ENCODE measurements at places on chromosomes 4 and X. TPM values are rescaled to one million over a fixed set of nuclear protein-coding genes. Genes with fewer than 3 reads are reported as not detected.

- DNase-seq = no peak
Observed at GRCh38 chrX:13015536-13016236, 28.7 kb downstream of the FAM9C start.

GRCh38 chrX:135420831-135421230 lies 913 bp upstream of the SMIM10L2A start:
- DNase-seq = no peak

DNA sequence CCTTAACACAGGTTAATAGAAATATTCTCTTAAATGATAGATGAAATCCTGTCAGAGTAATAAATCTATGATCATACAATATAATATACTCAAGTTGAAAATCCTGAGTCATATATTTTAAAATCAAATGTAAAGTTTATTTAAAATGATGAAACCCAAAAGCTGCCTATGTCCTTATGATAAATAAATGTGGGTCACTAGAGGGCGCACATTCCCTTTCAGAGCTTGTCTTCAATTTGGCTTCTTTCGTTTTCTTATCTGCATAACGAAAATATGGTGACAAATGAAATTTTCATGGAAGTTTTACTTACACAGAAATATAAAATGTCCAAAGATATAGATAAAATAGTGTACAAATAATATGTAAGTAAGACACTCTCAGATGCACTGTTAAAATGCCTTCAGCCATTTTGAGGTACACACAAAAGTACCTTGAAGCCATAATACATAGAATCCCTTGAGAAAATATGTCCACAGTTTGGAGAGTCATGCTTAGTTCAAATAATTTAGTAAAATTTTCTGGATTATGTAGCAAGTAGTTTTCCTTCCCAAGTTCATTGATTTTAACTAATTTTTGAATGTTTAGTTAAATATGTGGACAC lies 680.4 kb downstream of the DMD start:
- DNase-seq = no peak

PNPLA4 gene
- total RNA-seq = 7.3 TPM

NAP1L2 gene
- total RNA-seq = 7.2 TPM

HTN3 gene
- not detected for total RNA-seq

GRCh38 chr4:108135549-108136209 lies 33.1 kb downstream of the LEF1 start:
- DNase-seq = no peak

- DNase-seq = no peak
Observed at GRCh38 chrX:71453056-71453455, 79.8 kb upstream of the OGT start.

- no peak for DNase-seq
Observed at GRCh38 chr4:188307591-188307990, 168.3 kb downstream of the TRIML1 start.

DNA sequence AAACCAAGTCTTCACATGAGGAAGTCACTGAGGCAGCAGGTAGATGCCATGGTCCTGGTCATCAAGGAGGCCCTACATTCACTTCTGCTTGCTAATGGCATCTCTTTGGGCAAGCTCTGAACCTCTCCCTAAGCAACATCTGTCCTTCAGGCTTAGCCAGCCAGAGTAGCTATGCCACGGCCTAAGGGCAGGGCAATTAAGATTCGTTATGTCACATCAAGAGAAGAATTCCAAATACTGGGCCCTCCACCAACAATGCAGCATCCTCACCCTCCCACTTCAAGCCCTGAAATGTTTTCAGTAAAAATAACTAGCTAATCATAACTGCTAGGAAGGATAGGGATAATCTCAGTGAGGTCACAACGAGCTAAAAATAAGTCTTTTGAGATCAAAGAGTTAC lies 120.7 kb upstream of the HCCS start:
- DNase-seq = no peak

DNA sequence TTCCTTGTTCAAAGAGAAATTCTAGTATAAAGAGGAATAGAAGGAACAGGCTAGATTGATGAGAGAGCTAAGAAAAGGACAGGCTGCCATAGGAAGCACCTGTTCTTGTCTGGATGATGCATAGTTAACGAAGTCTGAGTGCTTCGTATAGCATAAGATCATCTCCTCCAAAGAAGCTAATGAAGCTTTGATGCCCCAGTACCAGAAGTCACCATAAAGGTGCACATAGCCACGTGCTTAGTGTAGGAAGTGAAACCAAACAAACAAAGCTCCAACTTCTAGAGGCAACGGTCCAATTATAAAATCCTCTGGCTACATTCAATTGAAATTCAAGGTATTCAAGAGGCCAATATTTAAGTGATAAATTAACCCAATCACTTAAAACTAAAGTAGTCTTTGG lies 31.0 kb downstream of the AFAP1 start:
- DNase-seq = no peak

GRCh38 chr4:35342833-35343232 lies 901.5 kb downstream of the ARAP2 start:
- no peak for DNase-seq

S100P gene
- total RNA-seq = 7.2 TPM

DNA sequence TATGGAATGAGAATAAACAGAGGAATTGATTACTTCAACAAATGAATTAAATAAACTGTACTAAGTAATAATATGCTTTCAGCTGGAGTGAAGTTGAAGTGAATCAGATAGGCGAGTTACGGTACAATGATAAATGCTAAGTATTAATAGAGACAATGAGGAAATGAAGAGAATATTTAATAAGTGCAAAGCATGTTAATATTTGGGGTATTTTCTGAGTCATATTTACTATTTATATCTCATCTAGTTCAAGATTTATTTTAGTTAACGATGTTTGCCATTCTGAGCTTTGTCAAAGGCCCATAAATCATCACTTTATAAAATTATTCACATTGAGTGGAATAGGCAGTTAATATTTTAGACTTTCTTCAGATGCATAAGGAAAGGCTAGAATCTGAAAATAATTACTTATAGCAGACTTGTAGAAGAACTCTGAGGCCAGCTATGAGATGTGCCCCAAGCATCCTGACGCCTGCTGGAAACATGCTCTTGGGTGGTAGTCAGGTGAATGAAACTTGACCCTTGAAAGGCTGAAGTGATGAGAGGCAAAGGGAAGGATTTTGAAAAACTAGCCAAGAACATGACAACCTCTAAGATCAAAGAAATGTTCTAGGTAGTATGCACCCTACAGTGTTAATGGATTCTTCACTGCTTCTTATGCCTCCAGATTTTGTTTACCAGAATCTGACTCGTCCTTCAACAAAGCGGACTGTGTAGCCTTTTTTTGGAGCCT lies 133.8 kb upstream of the STIM2 start:
- DNase-seq = no peak

DNA sequence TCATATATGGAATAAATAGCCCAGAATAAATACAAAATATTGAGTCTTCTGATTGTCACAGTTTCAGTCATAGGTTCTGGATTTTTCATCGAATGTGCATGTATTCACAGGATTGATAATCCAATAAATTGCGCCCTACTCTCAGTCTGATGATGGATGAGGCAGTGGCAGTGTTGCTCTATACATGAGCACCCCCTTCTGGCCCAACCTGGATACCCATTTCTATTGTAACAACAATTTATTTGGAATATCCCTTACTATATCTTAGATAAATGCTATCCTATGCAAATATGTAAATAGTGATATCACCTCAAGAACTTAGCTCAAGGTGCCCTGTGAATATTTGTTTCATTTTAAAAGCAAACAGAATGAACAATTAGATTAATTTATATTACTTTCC lies 733.7 kb upstream of the PABPC4L start:
- DNase-seq = no peak

GRCh38 chrX:31038575-31039326 lies 33.1 kb downstream of the FTHL17 start:
- DNase-seq = no peak

Measured in aorta (tissue), 5 donors.